GM12891 (cell line): ENCODE measurements at places on chromosomes 4 and X.

- no peak for DNase-seq
Observed at GRCh38 chr4:88953400-88953799, 103.6 kb downstream of the FAM13A start.

DNA sequence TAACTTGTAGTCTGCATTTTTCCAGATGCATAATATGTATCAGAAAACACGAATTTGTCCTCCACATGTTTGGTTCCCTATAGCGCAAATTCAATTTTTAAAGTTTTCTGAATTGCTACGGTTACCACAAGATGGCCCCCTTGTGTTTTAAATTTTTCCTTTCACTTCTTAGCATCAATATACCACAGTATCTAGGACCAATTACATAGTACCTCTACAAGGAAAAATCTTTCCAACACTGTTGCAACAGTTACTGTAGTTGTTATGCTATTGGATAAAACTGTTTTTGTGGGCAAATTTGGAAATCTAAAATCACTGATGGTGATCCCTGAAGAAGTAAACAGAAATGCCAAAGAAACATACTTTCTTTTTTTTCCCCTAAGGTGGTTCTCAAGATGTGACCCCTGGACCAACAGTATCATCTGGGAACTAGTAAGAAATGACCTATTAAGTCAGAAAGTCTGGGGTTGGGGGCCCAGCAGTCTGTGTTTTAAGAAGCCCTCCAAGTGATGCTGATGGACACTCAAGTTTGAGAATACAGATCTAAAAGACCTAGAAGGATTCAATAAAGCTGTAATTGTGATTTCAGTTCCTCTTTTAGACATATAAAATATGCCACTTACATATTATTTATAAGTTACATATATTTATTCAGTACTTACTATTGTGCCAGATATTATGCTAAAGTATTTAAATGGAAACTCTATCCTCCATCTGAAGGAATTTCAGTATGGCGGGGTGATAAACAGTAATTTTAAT lies 3.1 kb downstream of the ZGRF1 start:
- no peak for DNase-seq

GRCh38 chr4:26048950-26049349 lies 134.9 kb downstream of the SMIM20 start:
- DNase-seq, result no peak

DNA sequence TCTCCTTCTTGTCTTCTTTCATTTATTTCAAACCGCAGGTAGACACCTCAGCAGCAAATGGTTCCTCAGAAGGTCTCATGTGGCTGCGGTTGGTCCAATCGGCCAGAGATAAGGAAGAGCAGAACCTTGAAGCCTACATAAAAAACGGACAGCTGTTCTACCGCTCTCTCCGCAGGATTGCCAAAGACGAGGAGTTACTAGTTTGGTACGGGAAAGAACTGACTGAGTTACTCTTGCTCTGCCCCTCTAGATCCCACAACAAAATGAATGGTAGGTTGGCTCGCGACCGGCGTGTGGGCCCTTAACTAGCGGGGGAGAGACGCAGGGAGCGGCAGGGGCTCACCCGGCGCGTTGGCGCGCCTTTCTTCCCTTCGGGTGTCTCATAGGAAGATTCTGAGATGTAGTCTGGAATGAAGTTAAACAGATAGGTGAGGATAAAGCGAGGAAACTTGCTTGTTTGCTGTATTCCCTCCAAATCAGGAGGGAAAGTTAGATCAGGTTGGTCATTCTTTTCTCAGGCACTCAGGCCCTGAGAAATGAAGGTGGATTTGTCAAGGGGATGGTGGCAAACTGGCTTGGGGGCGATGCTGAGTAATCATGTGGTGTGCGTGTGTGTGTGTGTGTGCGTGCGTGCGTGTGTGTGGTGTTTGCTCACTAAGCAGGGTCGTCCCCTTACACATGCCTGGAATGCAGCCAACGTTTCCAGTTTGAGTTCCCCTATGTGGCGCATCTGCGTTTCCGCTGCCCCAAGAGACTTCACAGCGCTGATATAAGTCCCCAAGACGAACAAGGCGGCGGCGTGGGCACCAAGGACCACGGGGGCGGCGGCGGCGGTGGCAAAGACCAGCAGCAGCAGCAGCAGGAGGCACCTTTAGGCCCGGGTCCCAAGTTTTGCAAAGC lies 4.2 kb downstream of the PRDM8 start:
- DNase-seq, result no peak

DNA sequence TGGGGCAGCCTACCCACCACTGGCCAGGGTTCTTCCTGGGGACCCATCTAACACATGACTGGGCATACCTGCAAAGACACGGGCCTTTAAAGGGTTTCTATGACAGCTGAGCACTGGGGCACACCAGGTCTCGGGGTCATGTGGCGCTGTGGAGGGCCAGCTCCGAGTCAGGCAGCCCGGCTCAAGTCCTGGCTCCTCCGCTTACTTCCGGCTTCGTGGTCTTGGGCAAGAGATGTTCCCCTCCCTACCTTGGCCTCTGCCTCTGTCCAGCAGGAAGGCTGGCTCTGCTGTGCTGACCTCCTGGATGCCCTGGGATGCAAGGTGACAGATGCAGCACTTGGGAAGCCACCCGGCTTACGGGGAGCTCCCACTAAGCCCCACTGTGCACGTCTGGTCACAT lies 37.6 kb downstream of the HTRA3 start:
- no peak for DNase-seq

- no peak for DNase-seq
Observed at GRCh38 chr4:156931267-156931666, 40.3 kb downstream of the PDGFC start.

- DNase-seq, result no peak
Observed at GRCh38 chrX:15170927-15171326, 99.0 kb downstream of the ASB9 start.

DNA sequence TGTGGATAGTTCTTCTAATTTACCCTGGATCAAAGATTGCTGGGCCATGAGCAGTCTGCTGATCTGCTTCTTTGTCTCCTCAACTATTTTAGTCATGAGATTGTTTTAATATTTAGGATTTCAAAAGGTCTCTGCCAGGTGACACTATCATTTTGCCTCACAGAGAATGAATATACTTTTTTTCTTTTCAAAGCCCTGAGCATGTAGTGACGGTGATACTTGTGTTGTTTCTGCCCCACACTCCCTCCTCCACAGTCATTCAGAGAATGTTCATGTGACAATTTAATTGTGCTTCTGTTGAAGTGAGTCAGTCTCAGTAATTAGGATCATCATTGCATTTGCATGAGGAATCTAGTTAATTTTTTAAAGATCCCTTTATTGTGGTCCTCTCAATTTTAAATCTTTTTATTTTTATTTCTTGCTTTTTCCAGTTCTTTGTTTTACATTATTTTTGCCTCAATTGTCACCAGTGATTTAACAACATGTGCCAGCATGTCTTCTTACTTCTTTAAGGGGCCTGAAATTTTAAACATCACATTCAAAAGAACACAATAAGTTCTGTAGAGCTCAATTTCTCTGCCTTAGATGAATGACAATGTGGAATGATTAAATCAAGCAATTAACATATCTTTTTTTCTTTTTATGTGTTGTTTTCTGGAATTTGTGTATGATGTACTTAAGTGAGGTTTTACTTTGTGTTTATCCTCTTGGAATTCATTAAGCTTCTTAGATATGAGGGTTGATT lies 12.3 kb downstream of the MMRN1 start:
- DNase-seq, result no peak

- no peak for DNase-seq
Observed at GRCh38 chrX:131831185-131831520, 191.9 kb upstream of the STK26 start.

DNA sequence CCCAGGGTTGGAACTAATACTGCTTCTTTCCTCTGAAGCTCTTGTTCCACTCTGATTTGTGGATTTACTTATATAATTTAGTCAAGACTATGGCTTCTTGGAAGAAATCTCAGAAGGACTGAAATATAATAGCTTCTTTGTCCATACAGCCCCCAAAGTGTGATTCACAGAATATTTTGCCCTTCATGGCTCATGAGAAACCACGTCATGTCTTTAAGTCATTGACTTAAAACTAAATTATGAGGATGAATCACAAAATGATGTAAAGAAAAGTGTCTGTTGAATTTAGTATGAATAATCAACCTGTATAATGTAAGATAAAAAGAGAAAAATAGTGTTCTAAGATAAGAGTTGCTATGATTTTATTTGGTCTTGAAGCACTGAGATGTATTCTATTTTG lies 43.3 kb upstream of the AGA start:
- DNase-seq, result no peak

DNA sequence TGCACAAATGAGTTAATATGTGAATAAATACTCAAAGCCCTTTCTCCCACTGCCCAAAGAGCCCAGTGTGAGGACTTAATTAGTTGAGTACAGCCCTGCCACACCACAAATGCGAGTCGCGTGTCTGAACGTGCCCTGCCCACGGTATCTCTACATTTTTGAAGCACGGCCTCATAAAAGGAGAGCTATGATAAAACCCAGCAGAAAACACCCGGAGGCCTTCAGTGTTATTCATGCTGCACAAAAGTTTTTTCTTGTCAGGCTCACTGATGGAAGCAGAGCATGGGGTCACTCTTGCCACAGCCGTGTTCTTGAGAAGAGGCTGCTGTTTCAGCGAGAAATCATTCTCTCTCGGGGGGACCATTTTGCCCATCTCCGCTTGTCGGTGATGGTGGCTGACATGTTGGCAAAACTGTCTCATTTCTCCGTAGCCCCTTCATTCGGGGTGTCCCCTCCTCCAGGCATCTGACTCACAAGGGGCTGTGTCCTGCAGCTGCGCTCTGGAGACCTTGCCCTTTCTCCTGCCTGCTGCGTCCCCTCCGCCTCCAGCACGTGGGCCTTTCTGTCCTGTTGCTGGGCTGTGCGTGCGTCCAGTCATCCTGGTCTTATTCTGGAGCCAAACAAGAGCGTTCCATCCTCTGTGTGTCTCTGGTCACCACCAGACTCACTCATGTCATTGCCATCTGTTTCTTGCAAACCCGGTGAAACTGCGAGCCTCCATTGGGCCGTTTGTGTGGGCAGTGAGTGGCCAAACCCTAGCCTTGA lies 88.8 kb downstream of the SORCS2 start:
- no peak for DNase-seq

GRCh38 chr4:7429069-7429416 lies 5.7 kb downstream of the PSAPL1 start:
- DNase-seq, result no peak

GRCh38 chrX:24920769-24921168 lies 95.0 kb downstream of the ARX start:
- no peak for DNase-seq

GRCh38 chrX:44483965-44484606 lies 58.6 kb downstream of the FUNDC1 start:
- no peak for DNase-seq
